ENCODE measurements at places on chromosomes 1 and 21. TPM values are rescaled to one million over a fixed set of nuclear protein-coding genes. Genes with fewer than 3 reads are reported as not detected.

- no peak for DNase-seq
These were observed 36.7 kb downstream of the ZNF695 start for GRCh38 chr1:246971090-246971721.

GRCh38 chr21:42591170-42591869 is 62.1 kb upstream of the PDE9A start:
- DNase-seq = no peak

DNA sequence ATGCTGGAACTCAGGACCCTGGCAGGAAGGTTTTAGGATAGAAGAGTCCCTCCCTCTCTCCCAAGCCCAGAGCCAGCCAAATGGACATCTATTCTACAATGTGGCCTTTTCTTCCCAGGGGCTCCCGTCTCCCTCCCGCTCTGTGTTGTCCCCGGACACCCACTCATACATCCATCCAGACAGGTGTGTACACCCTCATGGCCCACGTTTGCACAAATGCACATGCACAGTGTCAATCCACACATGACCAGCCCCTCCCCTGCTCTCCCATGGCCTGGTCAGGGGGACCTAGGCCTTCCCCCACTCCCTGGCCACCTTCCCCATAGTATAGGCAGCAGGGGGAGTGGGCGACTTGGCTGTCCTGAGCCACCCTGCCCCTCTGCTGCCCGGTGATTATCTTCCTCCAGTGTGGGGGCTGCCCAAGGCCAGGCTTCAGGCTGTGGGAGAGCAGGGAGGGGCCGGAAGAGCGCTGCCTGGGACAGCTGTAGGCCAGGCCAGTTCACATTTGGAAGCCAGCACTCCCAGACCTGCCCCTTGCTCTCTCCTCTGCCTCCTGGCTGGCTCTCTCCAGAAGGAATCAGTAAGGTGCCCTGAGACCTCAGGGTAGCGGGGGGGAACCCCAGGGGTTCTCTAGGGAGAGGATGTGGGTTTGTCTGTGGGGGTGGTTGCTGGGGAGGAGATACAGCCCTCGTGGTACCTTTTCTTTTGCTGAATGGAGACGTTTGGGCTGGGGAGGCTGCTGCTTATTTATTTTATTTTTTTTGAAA is 4.1 kb upstream of the PTPN7 start:
- no peak for DNase-seq

DNA sequence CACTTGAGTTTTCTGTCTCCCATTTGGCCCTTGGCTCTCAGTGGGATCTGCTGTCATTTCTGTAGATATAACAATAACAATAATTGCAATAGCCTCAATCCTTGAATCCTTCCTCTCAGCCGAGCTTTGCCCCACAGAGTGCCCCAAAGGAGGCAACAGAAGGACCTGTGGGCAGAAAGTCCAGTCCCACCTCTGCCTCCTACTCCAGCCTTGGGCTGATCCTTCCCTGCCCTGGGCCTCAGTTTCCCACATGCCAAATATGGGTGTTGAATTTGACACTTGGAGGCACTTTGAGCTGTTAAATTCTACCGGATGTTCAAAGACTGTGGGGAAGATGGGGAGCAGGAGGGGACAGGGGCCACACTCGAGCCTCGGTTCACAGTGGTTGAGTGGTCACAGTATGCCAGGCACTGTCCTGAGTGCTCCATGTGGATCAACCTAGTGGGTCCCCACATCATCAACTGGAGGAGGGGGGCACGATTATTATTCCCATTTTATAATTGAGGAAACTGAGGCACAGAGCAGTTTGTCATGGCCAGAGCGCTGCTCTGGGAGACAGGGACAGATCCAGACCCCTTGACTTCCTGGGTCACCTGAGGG is 307.1 kb downstream of the MATN1 start:
- DNase-seq = no peak

DNA sequence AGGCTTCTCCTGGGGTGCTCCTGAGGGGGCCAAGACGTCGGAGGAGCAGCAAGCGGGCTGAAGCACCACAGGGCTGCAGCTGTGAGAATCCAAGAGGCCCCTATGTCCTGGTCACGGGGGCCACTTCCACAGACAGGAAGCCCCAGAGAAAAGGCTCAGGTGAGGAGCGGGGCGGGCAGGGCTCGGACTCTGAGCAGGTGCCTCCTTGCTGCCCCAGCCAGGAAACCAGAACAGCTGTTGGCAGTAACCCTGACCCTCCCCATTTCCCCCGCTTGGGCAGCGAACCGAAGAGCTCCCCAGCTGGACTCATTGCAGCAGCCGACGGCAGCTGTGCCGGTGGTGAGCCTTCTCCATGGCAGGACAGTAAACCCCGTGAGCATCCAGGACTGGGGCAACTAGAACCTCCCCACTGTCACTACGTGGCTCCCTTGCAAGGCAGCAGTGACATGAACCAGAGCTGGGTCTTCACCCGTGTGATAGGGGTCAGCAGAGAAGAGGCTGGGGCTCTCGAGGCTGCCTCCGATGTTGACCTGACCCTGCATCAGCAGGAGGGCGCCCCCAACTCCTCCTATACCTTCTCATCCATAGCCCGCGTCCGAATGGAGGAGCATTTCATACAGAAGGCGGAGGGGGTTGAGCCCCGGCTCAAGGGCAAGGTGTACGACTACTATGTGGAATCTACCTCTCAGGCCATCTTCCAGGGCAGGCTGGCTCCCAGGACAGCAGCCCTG is 625 bp downstream of the KLHDC7A start:
- DNase-seq = peak; percentile 32

DNA sequence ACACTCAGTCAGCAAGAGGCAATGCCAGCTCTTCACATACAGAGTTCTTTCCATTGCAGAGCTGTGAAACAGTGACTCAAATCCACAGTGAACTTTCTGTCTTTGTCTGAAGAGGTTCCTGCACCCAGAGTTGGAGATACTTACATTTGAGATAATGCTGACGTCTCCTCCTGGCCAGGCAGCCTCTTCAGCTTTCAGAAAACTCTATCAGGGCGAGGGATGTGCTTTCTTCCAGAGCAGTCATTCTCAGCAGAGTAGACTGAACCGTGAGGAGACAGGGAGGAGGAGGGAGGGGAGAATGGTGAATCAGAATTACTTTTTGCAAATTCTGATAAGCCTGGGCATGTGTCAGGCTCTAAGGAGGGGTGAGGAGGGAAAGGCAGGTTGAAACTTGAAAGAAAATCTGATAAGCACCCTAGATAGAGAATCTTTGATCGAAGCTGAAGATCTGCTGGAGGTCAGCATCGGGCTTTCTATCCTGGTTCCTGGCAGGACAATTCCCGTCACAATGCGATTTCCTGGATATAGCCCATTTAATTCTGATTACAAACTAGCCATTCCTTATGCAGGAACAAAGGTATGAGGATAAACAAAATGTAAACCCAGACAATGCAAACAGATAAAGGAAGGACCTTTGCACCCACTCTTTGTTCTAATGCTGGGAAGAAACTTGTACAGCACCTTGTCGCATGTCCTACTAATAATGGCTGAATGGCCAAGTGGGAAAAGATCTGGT is 18.9 kb upstream of the NID1 start:
- DNase-seq = no peak

- no peak for DNase-seq
These were observed 69.2 kb upstream of the WLS start for GRCh38 chr1:68301471-68302001.

DNA sequence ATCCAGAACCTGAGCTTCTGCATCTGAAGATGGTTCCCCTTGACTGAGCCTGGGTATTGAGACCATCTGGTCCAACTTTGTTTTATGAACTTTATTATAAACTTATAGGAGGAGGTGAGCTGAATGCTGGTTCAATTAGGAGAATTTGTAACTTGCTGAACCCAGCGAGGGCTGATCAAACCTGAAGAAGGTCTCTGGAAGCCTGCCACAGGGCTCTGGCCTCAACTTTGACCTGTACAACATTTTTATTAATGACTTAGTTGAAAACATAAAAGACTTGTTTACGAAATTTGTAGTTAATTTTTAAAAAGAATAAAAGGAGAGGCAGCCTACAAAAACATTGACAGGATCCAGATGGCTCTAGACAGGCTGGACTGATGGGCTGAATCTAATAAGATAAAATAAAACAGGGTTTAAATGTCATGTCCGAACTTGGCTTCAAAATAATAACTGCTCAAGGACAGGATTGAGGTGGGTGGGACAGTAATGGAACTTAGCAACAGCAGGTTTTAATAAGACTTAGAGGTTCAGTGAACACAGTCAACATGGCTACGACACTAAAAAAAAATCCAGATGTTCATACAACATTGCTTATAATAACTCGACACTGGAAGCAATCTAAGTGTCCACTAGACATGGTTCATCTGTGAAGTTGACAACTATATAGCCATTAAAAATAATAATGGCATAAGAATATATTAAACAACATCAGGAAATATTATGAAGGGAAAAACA is 53.4 kb upstream of the GJB5 start:
- no peak for DNase-seq

DNA sequence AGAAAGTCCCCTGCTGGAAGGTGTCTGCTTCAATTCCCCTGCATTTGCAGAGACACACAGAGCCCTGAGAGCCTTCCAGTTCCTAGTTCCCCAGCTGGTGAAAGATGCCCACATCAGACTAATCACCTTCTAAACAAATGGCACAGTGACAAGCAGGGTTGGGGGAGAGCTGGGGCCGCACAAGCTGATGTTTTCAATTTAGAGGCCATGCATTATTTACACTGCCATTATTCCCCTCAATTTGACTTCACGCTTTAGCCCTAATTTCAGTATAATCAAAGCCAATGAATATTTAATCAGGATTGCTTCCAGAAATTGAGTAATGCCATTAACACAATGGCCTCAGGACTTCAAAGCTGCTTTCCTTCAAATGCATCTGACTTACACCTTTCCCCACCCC is 81.5 kb downstream of the BEND5 start:
- DNase-seq = no peak

DNA sequence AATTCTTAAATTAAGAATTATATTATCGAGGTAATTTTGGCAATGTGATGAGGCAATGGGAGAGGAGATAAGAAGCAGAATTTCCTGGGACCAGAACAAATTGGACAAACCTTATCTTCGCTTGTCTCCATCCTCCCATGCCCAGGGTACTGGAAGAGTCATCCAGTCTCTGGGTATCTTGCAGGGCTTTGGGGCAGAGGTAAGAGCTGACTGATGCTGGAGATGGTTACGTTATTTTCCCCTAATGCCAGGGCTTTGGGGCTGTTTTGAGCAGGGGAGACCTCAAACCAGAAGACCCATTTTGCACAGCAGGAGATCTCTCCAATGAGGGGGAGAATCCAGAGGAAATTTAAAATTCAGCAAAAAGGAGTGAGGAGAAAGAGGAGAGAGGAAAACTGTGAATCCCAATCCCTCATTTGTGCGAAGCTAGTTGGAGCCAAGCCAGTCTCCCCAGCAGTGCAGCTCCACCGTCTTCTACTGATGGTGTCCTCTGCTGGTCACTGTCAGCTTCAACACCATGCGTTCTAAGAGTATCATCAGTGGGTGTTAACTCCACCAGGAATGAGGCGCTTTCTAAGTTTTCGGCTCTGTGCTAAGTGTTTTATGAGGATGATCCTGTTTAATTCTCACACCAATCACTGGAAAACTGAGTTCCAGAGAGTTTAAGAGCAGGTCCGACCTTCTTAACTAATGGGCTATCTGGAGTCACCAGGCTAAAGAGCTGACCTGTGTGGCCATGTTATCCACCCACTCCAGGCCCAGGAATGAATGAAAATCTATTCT is 86.8 kb upstream of the CD34 start:
- peak; percentile 85 for DNase-seq

DNA sequence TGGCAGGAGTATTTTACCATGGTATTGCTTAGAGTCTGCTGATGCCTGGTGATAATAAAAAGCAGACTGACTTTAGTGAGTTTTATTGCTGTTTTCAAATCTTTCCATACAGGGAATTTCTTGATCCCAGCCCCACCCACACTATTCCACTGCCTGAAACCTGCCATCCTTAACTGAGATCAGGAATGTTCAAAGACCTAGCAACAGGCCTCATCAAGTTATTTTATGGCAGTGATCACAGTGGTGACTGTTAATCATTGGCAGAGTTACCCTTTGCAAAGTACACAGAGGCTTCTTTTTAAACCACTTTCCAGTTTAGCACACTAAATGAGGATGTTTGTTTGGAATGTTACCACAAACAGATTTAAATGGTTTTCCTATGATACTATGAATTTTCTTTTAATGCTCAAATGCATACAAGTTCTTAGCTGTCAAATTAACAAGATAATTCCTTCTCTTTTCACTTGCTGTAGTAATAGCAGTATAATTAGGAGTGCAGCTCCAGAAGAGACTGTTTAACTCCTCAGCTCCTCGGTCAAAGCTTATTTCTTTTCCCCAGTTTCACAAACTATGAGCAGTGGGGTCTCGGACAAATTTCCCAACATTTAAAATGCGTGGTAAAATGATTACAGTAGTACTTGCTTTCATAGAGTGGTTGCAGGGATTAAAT is 69.9 kb upstream of the USP25 start:
- DNase-seq = peak; percentile 41

- DNase-seq = no peak
These were observed 4.1 kb downstream of the UQCRHL start for GRCh38 chr1:15803380-15803779.

GRCh38 chr1:4931486-4931885 is 277.1 kb downstream of the AJAP1 start:
- no peak for DNase-seq

DNA sequence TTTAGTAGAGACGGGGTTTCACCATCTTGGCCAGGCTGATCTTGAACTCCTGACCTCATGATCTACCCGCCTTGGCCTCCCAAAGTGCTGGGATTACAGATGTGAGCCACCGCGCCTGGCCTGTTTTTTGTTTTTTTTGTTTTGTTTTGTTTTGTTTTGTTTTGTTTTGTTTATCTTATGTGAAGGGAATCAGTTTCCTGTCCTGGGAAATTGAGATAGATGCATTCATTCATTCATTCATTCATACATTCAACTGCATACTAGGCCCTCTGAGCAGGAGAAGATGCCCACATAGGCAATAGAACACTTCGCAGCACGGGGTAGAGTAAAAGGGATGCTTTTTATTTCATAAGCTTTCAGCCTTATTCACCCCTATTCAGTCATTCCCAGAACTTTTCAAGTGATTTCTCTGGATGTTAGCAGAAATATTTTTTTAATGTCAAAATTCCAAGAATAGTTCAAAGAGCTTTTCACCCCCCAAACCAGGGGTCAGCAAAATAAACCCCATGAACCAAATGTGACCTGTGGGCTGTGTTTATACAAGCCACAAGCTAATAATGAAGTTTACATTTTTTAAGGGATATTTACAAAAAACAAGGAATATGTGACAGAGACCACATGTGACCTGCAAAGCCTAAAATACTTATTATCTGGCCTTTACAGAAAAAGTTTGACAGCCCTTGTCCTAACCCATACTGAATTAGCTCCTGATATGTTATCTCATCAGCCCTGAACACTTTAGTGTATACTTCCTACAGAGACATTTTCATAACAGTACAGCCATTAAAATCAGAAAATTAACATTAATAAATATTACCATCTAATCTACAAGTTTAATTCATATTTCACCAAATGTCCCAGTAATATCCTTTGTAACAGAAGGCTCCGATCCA is 127.1 kb downstream of the MAST2 start:
- no peak for DNase-seq

GRCh38 chr1:32753532-32754316 is 51.2 kb upstream of the SYNC start:
- peak; percentile 70 for DNase-seq

The FCN3 gene
- 0.45 TPM for total RNA-seq

The CLIC6 gene
- 0.61 TPM for total RNA-seq

Measured in left colon (tissue), 2 donors.